NCI-H524 (cell line): ENCODE measurements at places on chromosomes 6 and 20.

DNA sequence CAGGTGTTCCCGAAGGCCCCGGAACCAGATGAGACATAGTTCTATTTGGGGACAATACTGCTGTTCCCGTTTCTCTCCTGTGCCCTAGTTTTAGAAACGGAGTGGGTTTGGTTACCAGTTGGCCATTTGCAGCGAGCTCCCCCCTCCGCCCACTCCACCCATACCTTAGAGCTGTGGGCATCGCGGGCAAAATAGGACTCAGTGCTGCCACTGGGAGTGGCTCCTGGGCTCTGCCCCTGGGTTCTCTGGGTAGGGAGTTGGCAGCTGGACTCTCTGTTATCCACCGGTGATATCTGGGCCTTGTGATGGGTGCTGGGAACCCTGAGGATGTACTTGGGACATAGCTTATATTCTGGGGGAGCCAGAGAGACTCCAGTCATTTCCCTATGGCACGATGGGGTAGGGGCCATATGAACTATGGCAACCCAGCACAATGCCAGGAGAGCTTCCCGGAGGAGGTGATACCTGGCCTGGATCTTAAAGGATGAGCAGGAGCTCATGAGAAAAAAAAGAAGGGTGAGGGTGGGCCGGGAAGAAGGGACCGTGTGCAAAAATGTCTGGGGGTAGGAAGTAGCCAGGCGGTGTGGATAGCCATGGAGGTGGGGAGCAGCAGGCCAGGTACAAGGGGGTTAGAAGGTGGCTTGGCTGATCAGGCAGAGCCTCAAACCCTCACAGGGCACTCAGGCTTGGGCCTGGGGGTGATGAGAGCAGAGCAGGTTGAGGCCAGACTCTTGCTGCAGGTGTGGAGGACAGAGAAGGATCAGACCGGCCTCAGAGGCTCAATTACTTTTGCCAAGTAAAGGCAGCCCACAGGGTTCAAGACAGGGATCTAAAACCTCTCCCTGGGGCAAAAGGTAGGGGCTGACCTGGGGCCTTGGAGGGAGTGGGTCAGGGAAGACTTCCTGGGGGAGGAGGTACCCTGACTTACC, 9.6 kb downstream of the SRC start:
- DNase-seq, result no peak

DNA sequence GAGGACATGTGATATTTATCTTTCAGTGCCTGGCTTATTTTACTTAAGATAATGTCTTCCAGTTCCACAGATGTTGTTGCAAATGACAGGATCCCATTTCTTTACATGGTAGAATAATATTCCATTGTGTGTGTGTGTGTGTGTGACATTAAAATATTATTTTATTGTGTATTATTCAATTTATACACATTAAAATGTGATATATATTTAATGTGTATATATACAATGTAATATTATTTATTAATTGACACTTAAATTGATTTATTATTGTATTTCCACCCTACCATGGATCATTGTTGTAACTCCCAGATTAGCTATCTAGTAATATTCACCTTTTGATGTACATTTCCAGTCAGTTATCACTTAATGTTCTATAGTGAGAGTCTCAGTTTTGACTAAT, 1422.5 kb upstream of the ADGRB3 start:
- no peak for DNase-seq

GRCh38 chr6:101011186-101011585, 130.1 kb upstream of the ASCC3 start:
- DNase-seq, result no peak

DNA sequence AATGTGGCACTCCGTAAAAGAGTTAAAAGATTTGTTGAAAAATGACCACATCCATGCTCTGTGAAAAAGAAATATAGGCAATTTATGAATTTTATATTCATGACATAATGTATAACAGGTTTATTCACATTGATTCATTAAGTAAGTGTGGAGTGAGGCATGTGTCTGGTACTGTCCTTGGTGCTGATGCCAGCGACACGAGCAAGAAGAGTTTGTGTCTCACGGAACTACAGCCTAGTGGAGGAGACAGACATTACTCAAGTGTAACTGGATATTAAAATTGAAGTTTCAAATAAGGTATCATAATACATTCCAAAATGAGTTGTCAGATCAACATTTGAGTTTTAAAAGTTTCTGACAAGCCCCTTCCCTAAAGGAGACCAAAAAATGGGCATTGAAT, 158.2 kb upstream of the PRND start:
- no peak for DNase-seq

- DNase-seq, result peak; percentile 26
These were observed 26.7 kb upstream of the TTPAL start for GRCh38 chr20:44448753-44449546.

DNA sequence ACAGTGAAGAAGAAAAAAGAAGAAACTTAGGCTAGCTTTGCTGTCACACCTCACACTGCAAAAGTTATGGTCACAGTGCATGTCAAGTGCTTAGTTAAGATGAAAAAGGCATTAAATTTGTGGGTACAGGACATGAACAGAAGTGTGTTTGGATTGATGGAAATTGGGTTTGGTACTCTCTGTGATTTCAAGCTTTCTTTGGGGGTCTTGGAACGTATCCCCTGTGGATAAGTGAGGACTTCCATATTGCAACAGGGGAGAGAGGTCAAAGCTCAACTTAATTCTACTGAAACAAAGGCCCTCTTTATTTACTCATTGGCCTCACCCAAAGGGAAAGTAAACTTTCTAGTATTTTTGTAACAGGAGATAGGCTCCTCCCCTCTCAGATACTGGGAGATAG, 138.3 kb upstream of the FUT9 start:
- no peak for DNase-seq

DNA sequence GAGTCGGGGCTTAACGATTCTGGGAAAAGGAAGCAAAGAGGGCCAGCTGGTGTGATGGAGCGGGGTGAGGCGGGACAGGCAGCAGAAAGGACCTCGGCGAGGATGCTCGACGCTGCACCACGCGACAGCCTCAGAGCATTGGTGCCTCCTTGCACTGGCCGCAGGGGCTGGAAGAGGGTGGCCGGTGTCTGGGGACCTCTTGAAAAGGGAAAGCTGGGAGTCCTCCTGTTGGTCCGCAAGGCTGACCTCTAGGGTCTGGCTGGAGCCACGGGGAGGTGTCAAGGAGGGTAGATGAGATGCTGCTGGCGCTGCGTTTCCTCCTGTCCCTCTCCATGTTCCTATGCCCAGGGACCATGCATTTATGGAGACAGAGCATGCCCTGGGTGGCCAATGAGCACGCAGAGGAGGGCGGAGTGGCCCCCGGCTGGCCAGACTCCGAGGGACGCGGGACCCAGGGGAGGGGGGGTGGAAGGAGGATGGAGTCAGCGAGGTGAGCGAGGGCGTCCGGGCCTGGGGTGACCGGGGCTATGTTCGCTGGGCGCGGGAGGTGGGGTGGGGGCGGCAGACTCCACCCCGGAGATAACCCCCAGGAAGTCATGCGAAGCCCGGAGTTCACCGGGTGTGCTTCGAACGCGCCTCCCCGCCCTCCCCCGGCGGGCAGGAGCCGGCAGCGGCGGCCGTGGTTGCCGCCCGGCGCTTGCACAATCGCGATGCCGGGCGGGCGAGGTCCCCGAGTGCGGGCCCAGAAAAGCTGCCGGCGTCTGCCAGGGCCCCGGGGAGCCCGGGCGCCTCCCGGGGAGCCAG, at the start of gene CYP24A1:
Gene CYP24A1 (minus strand): TSS at position 334 of the 804 bp plus-strand sequence. CDS start 407 bp downstream, outside the sequence.
- peak; percentile 71 for DNase-seq

DNA sequence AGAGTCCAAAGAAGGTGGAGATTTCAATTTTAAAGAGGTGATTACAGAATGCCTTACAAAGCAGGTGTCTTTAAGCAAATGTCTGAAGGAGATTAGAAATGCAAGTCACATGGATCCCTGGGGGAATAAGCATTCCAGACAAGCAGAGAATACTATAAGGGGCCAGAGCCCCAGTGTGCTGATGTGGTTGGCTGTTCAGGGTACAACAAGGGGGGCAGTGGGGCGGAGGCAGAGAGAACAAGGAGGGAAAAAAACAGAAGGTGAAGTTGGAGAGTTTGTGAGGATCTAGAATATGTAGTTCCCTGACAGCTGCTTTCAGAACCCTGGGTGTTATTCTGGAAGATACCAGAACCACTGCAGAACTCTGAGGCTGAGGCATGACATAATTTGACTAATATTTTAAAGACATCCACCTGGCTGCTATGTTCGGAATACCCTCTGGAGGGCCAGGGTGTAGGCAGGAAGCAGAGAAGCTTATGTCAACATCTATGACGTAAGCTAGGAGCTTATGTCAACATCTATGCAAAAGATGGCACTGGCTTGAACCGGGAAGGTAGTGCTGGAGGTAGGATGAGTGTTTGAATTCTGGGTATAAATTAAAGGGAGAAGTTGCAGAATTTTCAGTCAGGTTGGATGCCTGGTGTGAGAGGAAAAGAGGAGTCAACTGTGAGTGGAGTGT, 276.3 kb upstream of the AGPAT4 start:
- DNase-seq, result no peak

GRCh38 chr6:75444899-75445298, 48.7 kb downstream of the FILIP1 start:
- no peak for DNase-seq

DNA sequence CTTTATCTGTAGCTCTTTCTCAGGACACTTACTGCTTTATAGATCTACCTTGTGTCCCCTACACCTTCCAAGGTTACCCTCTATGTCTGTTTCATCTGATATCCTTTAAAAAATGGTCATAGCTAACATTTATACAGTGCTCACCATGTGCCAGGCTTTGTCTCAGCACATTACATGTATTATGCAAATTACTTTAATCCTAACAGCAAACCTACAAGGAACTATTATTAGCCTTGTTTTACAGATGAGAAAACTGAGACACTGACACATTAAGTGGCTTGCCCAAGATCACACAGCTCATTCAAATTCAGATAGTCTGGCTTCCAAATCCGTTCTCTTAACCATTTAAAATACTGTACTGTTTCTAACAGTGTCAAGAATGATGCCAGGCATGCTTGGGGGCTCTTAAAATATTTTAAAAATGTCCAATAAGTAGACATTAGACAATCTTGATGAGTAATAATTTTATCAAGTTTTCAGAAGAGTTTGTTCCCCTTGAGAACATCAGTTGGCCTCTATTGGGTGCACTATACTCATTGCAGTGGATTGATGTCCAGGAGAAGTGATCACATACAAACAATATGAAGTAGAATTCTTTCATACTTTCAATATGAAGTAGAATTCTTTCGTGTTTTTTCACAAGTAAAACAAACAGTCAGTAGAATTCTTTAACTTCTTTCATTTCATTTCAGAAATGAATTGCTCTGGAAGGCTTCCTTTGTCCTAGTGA, 69.6 kb downstream of the DNAH8 start:
- DNase-seq, result no peak

GRCh38 chr6:30006170-30007131, 54.6 kb upstream of the POLR1H start:
- no peak for DNase-seq

- no peak for DNase-seq
These were observed 8.9 kb downstream of the REM1 start for GRCh38 chr20:31484001-31484400.

DNA sequence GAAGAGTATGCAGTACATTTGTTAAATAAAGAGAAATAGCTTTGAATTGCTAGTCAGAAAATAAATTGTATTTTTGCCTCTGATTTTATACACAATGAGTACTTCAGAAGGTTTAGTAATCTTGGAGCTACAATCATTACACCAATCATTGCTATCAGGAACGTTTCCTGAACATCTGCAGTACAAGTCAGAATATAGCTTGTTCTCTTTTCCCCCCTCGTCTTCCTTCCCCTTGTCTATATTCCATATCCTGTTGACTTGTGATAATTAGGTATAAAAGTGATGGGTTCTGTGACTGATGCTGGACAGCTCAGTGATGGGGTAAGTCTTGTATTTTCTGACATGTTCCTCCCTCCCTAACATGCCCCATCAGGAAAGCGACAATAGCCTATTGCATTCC, 94.0 kb downstream of the AHI1 start:
- no peak for DNase-seq

DNA sequence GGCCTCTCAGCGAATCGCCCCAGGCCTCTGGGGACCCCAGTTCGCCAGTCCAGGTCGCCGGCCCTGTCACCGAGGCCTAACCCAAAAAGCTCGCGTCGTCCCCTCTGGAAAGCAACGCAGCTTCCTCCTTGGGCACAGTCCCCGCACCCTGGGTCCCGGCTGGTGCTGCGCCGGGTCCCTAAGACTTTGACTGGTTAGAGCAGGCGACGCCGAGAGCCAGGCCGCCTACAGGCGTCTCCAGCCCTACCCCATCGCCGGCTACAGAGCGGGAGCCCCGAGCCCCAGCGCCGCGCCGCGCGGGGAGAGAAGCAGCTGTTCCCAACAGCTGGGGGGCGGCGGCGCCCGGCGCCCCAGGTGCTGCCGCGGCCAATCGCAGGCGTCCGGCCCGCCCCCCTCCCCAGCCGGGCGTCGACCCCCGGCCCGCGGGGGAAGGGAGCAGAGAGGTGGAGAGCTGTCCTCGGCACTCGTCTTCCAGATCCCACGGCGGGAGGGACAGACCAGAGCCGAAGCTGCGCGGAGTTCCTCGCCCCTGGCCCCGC, 540 bp upstream of the RBM24 start:
- peak; percentile 60 for DNase-seq

- DNase-seq, result no peak
These were observed 95.0 kb downstream of the AK9 start for GRCh38 chr6:109595998-109596397.

DNA sequence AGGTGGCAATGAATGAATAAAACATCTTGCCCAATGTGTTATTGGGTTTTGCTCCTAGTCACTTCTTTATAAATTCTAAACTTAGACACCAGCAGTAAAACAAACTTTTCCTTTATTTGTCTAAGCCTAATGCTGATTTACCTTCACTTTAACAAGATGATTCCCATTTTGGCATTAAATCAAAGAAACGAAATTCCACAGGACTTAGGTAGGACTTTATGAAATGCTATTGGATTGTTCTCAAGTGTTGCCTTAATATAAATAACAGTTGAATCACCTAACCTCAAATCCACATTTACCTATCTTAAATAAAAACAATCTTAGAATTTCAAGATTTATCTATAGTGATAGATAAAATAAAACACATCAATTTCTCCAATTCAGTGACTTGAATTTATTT, 831.8 kb downstream of the EPHA7 start:
- DNase-seq, result no peak

GRCh38 chr6:108897371-108897770, 49.1 kb downstream of the ARMC2 start:
- DNase-seq, result no peak

- no peak for DNase-seq
These were observed at the start of gene TEAD3 for GRCh38 chr6:35496841-35497570. Gene TEAD3 (minus strand): TSS chr6:35497079.

- DNase-seq, result no peak
These were observed 374 bp upstream of the ABCC10 start for GRCh38 chr6:43426928-43427405.

- no peak for DNase-seq
These were observed 90.1 kb upstream of the FOXC1 start for GRCh38 chr6:1519597-1519996.

GRCh38 chr6:7053125-7053774, 54.5 kb upstream of the RREB1 start:
- DNase-seq, result no peak

- peak; percentile 58 for DNase-seq
These were observed 138.0 kb downstream of the UTRN start for GRCh38 chr6:144423167-144423566.

- no peak for DNase-seq
These were observed 13.3 kb upstream of the CRYBG1 start for GRCh38 chr6:106347219-106347618.
